Retinal pigment epithelial cell (primary cell): ENCODE measurements at places on chromosomes 5 and 9.
A peak's percentile ranks its signal among the peaks of the same experiment; 100 is the strongest.

DNA sequence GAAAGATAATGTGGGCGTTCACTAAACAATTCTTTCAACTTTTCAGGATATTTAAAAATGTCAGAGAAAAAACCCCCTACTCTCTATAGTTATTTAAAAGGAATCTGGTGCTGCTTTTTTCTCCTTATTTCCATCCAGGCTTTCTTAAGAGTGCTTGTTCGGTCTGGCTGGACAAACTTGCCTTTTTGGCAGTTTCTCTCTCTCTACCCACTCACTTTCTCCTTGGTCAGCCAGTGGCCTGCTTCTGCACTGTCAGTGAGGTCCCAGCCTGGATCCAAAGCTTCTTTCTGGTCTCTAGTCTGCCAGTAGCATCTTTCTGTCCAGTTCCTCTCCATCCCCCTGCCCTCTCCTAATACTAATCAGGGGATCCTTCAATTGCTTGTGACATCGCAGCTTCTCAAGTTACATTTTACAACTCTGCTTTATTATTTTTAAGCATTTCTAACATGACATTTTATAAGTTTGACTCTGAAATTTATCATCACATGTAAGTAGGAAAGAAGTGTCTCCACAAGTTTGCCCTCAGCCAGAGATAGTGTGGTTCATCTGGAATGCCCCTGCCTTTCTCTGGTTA, 50.4 kb downstream of the PIK3R1 start:
- no peak for DNase-seq

DNA sequence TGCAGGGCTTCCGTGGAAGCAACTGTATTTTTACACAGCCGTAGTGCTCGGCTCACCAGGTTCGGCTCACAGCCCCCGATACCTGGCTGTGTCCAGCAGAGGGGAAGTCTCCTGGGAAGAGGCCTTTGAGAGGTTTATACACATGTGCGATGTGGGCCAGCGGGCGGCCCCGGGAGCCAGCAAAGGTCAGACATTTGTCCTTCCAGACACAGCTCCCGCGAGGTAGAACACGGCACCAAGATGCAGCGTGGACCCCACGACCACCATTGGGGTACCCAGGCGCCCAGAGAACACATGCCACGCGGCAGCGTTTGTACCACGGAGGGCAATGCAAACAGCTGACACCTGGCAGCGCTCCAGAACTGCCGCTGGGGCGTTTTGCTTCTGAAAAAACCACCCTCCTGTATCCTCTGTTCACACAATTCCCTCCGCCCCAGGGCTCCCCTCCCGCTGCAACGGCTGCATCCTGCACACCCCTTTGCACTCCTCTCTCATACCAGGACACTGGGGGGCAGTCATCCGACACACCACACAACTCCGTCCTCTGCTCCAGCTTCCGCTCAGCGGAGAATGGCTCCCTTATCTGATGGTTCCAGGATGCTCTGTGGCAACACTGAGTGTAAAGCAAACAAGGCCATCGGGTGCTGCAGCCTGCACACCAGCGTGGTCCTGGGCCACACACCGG, 235.3 kb downstream of the SYK start:
- DNase-seq: peak; percentile 25

DNA sequence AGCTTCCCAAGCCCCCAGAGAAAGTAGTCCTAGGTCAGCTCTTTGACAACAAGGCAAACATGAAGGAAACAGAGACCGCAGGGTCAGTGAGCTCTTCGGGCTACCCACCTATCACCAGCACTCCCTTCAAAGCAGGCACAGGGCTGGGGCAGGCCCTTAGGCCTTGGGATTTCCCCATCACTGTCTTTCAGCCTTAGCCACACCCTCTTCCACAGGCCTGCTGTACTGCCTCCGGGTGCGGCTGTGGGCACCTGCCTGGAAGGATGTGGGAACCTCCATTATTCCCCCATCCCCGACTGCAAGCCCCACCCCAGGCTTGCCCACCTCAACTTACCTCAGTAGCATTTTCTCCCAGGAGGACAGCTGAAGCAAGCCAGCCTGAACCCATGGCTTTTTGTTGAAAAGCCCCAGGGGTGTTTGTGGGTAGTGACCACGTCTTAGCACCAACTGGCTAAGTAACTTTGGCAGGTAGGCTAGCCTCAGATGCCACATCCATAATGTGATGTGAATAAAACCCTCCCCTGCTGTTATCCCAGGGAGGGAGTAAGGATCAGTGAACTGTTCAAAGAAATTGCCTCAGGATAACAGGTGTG, 100.2 kb downstream of the PIK3R1 start:
- no peak for DNase-seq

DNA sequence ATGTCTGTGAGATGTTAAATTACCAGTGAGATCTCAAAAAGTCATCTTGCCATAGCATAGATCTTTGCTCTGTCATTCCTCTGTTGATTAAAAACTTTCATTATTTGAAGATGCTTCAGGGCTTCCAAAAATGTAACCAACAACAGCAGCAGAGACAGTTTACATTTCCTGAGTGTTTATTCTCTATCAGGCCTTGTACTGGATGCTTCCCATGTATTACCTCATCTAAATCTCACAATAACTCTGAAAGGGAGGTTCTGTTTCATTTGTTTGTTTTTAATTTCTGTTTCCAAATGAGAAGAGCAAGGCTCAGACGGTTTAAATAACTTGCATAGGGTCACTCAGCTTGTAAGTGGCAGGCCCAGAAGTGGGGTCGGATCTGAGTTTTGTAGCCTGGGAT, 45.2 kb downstream of the MRRF start:
- no peak for DNase-seq

GRCh38 chr5:9408964-9409363, 136.9 kb downstream of the SEMA5A start:
- no peak for DNase-seq

DNA sequence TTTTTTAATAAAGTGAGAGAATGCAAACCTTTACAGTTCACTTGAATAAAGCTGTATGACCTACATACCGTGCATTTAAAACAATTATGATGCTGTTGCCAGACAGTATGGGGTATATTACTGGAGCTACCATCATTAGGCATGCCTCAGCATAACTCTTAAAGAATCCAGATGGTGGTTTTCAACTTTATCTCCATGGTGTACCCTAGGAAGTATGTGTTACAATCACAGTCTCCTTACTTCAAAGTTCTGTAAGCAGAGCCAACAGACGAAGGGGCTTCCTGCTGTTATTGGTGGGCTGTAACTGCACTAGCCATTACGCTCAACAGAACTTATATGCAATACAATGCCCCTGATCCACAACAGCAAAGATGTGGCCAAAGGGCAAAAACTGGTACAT, 803.3 kb downstream of the DTWD2 start:
- no peak for DNase-seq

DNA sequence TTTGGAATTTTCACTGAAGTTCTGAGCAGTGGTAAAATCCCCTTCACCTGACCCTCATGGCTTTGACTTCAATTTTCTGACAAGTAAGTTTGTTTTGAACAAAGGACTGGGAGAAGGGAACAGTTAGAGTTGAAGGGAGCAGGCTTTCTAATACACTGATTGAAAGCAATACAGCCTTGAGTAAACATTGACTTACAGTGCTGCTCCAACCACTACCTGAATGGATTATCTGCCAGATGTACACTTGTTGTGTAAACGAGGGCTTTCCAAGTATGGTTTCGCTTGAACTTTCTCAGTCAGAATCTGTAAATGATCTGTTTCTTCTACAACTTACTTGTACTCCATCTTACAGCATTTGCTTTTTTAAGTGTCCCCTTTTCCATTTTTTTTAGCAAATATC, 1414.9 kb upstream of the NUDT12 start:
- peak; percentile 16 for DNase-seq

DNA sequence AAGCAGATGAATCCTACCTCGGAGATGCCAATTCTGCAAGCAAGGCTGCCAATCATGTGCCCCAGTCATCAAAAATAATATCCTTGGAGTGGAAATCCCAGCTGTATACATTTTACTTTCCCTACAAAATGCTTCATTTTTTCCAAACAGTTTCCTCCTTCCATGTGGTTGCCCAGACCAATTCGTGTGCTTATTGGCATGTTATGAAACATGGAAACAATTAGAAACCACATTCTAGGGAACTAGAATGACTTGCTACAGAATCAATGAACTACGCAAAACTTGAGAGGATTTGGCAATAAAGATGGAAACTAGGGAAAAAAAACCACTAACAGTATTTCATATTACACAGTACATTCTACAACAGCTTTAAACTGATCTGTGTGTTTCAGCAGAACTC, 584.5 kb upstream of the DMAC1 start:
- DNase-seq: no peak

DNA sequence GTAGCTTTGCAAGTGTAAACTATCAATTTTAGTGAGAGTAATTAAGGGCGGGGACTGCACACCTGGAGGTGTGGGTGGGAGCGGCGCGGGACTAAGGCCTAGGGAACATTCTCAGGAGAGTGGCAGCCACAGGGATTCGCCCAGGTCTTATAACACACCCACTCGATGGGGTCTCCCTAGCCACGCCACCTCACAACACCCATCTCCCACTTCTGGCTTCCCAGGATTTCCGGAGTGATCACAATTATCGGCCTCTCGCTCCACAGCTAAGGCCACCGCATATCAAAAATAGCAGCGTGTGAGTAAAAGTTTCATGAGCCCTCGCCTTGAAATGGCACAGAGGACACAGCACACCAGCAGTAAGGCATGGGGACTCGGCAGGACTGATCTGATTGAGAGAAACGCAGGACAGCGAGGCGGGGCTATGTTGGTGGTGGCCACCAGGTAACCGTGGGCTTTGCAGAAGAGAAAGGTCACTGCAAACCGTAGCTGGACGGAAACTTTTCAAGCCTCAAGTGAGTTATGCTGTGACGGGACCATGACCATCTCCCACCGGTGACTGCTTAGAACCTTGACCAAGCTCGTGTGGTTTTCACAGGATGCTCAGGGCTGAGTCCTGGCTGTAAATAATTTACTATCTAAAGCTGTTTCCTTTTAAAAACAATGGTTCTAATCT, 1.1 kb upstream of the LPAR1 start:
- DNase-seq: no peak

- DNase-seq: peak; percentile 45
Measured at GRCh38 chr5:142152384-142152732, 43.8 kb downstream of the NDFIP1 start.

DNA sequence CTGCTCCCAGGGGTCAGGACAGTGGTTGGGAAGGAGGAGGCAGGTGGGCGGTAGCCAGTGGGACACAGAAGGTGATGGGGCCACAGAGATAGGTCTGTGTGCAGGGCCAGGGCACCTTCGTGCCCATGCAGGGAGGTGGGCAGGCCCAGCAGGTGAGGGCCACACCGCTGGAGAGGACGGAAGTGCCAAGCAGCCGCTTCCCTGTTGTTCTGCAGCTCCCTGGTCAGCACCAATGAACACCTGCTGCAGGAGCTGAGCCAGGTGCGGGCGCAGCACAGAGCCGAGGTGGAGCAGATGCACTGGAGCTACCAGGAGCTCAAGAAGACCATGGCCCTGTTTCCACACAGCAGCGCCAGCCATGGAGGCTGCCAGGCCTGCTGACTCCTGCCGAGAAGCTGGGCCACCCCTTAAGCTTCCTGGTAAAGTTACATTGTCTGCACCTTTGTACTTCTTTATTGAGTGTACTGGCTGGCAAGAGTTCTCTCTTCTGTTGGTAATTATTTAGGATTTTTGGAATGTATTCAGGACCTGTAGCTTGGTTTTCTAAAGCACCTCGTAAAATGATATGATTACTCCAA, 40.3 kb downstream of the TPPP start:
- no peak for DNase-seq
